Stimulated activated CD4-positive, alpha-beta T cell treated with anti-CD3 and anti-CD28 coated beads, Interleukin-1b, Interleukin-23, amount 100 ng/mL, for 24 hours (primary cell): ENCODE measurements at places on chromosomes 6 and 20.

DNA sequence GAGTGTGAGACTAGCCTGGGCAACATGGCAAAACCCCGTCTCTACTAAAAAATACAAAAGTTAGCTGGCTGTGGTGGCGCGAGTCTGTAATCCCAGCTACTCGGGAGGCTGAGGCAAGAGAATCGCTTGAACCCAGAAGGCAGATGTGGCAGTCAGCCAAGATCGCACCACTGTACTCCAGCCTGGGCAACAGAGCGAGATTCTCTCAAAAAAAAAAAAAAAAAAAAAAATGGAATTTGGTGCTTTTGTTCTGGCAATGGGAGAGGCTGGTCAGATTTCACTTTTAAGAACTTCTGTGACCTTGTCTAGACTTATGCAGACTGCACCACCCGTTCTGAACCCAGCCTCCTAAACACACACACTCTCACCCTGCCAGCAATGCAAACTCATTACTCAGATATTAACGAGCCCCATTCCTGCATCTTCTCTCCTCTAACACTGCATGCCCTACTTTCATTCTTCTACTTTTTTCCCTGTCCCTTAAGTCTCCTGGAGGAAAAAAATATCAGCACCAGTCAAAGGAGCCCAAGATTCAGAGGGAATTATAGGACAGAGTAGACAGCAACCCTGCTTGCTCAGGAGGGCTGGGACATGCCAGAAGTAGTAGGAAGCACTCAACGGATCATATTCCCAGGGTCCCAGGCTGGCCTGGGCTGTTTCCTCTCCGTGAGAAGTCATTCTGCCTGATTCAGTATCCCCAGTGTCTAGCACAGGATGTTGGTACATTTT, 4.4 kb downstream of the MOCS1 start:
- no peak for DNase-seq

- DNase-seq = no peak
Measured at GRCh38 chr6:64672131-64672530, 1034.9 kb downstream of the EYS start.

DNA sequence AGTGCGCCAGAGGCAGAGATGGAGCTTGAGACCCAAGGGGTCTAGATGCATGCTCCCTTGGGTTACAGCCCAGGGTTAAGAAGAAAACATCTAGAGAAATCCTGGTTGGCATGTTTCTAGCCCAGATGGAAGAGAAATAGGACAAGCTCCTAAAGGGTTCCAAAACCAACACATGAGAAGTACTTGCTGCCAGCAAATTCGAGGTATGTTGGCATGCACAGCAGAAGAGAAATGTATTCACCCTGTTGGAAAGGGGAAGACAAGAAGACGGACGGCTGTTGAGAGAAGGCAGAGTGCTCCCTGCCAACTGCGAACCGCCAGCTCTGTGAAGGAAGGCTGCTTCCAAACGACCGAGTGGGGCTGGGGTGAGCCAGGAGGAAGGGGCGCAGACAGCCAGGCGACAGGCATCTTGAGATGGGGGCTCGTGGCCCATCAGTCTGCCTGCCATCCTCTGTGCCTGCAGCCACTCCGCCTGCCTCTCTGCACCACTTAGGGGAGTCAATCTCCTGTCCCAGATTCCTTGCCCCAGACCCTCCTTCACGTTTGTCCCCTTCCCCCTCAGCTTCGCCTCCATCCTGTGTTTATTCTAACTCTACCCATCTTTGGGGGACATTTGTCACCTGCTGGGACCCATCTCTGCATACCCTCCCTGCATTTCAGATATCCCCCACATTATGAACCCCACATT, 249.2 kb downstream of the CDC5L start:
- DNase-seq = no peak

GRCh38 chr6:37835923-37836322, 16.4 kb downstream of the ZFAND3 start:
- no peak for DNase-seq

GRCh38 chr6:94645191-94645590, 932.1 kb upstream of the MANEA start:
- no peak for DNase-seq

DNA sequence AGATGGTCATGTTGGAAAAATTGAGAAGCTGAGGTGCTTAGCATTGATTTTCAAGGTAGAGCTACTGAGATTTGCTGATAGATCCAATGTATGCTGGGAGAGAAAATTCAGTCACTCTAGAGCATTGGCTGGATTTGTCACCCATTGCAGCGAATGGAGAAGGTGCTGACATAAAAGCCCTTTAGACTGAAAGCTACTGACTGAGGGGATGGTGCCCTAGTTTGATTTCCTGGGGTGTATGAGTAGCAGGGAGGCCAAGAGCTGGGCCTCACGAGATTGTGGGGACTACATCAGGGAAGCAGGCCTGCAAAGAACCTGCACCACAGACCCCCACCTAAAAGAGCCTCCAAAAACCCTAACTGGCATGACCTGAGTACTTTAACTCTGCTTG, 23.9 kb upstream of the PRND start:
- DNase-seq = no peak

GRCh38 chr6:25253351-25253750, 25.8 kb upstream of the CARMIL1 start:
- DNase-seq = no peak

- no peak for DNase-seq
Measured at GRCh38 chr6:168274037-168274952, 45.3 kb downstream of the DACT2 start.

- no peak for DNase-seq
Measured at GRCh38 chr20:62778058-62778457, 18.2 kb upstream of the MRGBP start.

DNA sequence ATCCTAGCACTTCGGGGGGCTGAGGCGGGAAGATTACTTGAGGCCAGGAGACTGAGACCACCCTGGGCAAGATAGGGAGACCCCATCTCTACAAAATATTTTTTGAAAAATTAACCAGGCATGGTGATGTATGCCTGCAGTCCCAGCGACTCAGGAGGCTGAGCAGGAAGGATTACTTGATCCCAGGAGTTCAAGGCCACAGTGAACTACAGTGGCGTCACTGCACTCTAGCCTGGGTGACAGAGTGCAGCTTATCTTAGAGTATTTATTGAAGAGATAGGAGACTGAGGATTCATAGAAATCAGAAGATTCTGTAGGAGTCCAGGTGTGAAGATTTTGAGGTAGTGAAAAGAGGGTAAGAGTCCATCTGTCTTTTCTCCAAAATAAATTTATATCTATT, 45.0 kb downstream of the SLC17A5 start:
- no peak for DNase-seq

DNA sequence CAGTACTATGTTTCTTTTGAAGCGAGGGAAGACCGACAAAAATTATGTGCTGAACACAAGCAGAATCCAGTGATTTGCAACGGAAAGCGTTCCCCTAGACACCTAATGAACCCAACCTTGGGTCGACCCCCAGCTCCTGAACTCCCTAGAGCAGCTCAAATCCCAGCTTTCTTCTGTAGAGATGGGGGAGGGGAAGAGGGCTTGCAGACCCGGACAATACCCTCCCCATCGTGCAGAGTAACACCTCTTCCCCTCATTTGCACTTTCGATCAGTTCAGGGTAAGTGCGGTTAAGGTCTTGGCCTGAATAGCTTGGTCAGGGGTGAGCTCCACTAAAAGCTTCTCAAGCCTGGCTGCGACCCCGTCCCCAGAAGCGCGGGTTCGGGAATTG, 404 bp downstream of the CEP162 start:
- DNase-seq = no peak

- DNase-seq = no peak
Measured at GRCh38 chr6:33578164-33578563, 1.9 kb downstream of the BAK1 start.

GRCh38 chr6:158816803-158817727, 2.1 kb downstream of the EZR start:
- no peak for DNase-seq

DNA sequence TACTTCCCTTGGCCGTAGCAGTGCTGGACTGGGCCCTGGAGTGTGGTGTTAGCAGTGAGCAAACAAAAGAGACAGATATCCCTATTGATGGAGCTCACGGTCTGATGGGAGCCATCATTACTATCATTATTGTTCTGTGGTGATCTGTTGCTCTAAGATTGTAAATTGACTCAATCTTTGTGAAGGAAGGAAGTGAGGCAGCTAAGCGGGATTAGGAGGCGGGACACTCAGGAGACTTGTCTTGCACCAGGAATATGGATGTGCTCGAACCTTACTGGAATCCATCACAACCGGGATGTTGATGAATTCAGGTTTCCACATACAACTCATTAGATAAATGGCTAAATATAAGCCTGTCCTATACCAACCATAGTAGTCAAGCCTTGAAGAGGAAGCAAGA, 25.5 kb upstream of the FAM50B start:
- DNase-seq = no peak

DNA sequence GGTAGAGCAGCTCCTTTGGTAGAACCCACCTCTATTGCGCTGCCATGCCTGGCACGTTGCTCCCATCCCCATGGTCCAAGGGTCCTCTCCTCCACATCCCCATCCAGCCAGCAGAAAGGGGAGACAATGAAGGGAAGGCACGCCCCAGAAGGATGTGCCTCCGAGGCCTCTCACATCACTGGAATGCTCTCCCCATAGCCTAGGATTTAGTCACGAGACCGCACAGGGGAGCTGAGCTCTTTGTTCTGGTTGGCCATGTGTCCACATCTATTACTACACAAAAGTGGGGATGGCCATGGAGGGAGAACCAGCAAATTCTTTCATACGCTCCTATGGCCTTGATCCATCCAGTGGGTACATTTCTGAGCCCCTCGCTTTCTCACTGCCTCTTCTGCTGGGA, 60.5 kb upstream of the SALL4 start:
- no peak for DNase-seq

- DNase-seq = no peak
Measured at GRCh38 chr6:69285054-69285453, 511.8 kb downstream of the LMBRD1 start.

DNA sequence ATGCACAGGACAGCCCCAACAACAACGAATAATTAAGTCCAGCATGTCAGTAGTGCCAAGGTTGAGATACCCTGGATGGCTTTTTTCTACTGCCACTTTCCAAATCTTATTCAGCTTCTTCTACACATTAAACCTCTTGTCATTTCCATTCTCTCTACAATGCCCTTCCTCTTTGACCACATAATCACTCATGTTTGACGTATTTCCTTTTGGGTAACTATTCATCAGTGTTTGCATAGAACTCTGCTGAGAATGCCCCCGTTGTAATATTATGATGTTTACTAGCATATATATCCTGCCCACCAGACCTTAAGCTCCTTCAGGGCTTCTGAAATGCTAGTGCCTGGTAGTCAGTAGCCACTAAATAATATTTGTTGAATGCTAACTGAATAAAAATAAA, 515.3 kb upstream of the RNF217 start:
- no peak for DNase-seq

GRCh38 chr6:98929498-98930060, 18.2 kb downstream of the FBXL4 start:
- DNase-seq = no peak

- no peak for DNase-seq
Measured at GRCh38 chr6:36126553-36127458, 3.5 kb upstream of the MAPK13 start.
